ENCODE measurements at places on chromosomes 1 and 21. TPM values are rescaled to one million over a fixed set of nuclear protein-coding genes. Genes with fewer than 3 reads are reported as not detected.
A peak's percentile ranks its signal among the peaks of the same experiment; 100 is the strongest.

COL6A2 gene
- total RNA-seq = 25.0 TPM

DNA sequence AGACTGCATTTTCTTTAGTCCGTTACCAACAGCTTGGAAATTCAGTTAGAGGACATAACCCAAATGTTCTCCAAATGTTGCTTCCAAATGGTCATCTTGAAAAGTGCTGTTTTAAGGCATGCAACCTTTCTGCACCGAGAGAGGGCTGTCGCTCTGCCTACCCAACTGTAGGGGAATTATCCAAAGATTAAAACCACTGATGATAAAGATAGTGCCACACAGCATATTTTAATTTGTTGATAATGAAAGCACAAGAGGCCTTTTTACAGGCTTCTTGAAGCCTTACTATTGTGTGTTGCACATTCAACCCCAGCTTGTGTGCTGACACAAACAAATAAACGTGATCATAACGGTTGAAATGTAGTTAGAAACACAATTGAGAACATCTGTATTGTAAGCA lies 121.5 kb downstream of the LMO4 start:
- H3K36me3 ChIP-seq = no peaks in the 10 kb centered on the region
- H3K27ac ChIP-seq = no peak overlapping the region
- no peak overlapping the region for H3K4me3 ChIP-seq
- H3K4me1 ChIP-seq = peaks cover 7% of the 10 kb centered on the region
- no peaks in the 10 kb centered on the region for H3K27me3 ChIP-seq
- DNase-seq = no peak

- no peak overlapping the region for H3K27ac ChIP-seq
- H3K36me3 ChIP-seq = no peaks in the 10 kb centered on the region
- no peak overlapping the region for H3K4me3 ChIP-seq
- no peaks in the 10 kb centered on the region for H3K27me3 ChIP-seq
- DNase-seq = no peak
- no peaks in the 10 kb centered on the region for H3K4me1 ChIP-seq
Measured at GRCh38 chr1:195981448-195982139, 626.6 kb downstream of the KCNT2 start.

PNRC2 gene
- total RNA-seq = 133 TPM

TCHH gene
- not detected for total RNA-seq

DNA sequence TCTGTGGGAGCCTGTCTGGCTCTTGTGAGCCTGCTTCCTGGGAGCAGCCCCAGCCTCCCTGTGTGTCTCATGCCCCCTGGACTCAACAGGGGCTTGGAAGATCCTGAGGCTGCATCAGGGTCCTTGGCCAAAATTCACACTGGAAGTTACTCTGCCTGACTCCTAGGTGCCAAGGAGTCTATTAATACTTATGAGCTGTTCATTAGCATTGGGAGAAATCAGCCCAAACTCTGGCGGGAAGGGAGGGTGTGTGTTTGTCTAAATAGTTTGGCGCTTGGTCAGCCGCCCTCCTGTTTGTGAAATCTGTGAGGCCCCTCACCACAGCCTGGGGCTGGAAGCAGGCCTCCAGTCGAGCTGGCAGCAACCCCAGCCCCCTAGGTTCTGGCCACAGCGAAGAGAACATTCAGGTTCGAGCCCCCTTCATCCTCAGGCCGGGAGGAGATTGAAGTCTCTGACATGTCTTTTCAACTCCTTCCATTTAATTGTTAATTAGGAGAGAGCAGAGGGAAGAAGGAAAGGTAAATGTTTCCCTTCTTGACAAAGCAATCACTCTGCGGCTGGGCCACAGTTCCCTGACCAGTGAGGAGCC lies 82.1 kb upstream of the F3 start:
- no peaks in the 10 kb centered on the region for H3K36me3 ChIP-seq
- H3K27ac ChIP-seq = no peak overlapping the region
- no peaks in the 10 kb centered on the region for H3K27me3 ChIP-seq

OR10Z1 gene
- total RNA-seq = not detected

- H3K36me3 ChIP-seq = peaks cover 29% of the 10 kb centered on the region
- peak within 1 kb of the TSS; percentile 66 for H3K27ac ChIP-seq
- H3K27me3 ChIP-seq = no peaks in the 10 kb centered on the region
- H3K4me1 ChIP-seq = peaks cover 35% of the 10 kb centered on the region
- DNase-seq = peak; percentile 88
Measured at GRCh38 chr1:155255243-155256007, at the start of gene ENTREP3. Gene ENTREP3 (minus strand): TSS chr1:155255483. CDS start chr1:155254877, 606 bp downstream.

STPG1 gene
- total RNA-seq = 5.6 TPM

RPL11 gene
- total RNA-seq = 1,569 TPM

DNA sequence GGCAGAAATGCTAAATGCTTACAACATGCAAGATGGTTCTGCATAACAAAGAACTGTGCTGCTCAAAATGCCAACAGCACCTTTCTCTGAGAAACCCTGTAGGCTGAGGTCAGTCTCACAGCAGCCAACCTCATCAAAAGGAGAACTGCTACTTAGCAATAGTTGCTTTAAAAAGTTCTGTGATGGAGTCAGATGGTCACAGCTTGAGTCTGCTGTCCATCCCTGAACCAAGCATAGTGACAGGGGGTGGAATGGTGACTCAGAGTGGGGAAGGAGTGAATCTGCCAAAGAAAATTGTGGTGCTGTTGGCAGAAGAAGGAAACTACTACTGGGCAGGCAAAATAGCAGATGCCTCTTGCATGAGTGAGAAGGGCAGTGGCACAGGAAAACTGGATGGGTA lies 106.0 kb upstream of the FAM78B start:
- H3K27me3 ChIP-seq = no peaks in the 10 kb centered on the region
- H3K4me1 ChIP-seq = no peaks in the 10 kb centered on the region
- no peak overlapping the region for H3K4me3 ChIP-seq

DNA sequence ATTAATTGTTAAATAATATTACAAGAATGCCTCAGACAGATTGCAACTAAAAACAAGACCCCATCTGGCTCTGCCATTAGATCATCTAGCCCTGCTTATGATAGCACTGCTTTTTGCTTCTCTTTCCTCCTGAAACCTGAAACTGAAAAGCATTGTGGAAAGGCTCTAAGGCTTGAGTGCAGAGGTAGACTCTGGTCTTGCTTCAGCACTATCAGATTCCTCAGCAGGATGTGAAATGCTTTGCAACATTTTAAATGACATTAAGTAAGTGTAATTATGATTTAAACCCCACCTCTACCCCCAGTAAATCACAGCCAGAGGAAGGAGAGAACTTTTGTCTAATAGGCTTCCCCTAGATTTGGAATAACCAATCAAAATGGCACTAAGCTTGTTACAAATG lies 32.9 kb downstream of the PHC2 start:
- no peaks in the 10 kb centered on the region for H3K36me3 ChIP-seq
- peaks cover 6% of the 10 kb centered on the region for H3K4me1 ChIP-seq
- H3K27me3 ChIP-seq = peaks cover 4% of the 10 kb centered on the region
- no peak overlapping the region for H3K4me3 ChIP-seq
- DNase-seq = no peak

- H3K4me1 ChIP-seq = peaks cover 70% of the 10 kb centered on the region
- peak overlapping the region; percentile 74 for H3K27ac ChIP-seq
- H3K4me3 ChIP-seq = no peak overlapping the region
- DNase-seq = no peak
Measured at GRCh38 chr1:145988773-145989172, 7.6 kb downstream of the TXNIP start.

DNA sequence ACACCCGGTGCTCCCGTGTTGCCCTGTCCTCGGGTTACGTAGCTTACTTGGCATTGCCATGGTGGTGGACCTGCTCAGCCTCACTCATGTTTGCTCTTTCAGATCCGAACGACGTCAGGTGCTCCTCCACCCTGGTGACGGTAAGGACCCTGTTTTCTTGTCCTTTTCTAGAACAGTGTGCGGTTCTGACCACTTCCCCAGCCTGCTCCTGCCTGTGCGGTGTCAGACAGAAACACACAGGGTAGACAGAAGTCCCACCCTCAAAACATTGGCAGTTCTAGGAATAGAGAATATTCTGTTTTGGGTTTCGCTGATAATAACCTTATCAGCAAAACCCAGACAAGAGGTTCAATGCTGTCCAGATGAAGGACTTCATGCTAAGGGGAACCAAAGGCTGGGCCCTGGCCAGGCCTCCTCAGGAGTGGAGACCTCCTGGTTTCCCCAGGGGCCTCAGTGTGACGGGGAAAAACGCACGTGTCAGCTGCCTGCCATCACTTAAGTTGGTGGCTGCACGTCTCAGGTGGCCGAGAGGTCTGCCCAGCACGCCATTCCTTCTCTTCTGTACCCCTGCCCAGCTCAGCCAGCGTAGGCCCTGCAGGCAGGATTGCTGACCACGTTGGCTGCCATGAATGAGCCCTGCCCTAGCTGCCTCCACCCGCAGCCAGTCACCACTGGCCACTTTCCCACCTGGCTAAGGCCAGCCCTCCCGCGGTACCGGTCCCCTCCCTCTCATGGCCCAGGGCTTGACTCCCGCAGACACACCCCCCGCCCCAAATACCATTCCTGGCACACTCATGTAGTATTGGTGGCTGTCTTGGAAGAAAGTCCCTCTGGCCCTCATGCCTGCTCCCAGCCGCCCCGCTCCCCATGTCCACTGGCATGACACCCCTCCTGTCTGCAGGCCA lies 33.6 kb downstream of the SLC37A1 start:
- peaks cover 10% of the 10 kb centered on the region for H3K36me3 ChIP-seq
- DNase-seq = no peak
- H3K27ac ChIP-seq = no peak overlapping the region
- H3K4me1 ChIP-seq = peaks cover 2% of the 10 kb centered on the region

BCL2L15 gene
- 0.40 TPM for total RNA-seq

- H3K27me3 ChIP-seq = no peaks in the 10 kb centered on the region
- peak overlapping the region; percentile 95 for H3K27ac ChIP-seq
- peak overlapping the region; percentile 92 for H3K4me3 ChIP-seq
- no peak for DNase-seq
Measured at GRCh38 chr1:226731257-226731893, 7.7 kb downstream of the ITPKB start.

- H3K27me3 ChIP-seq = no peaks in the 10 kb centered on the region
- no peaks in the 10 kb centered on the region for H3K36me3 ChIP-seq
- H3K4me3 ChIP-seq = no peak overlapping the region
- no peak for DNase-seq
- H3K27ac ChIP-seq = no peak overlapping the region
Measured at GRCh38 chr21:21971384-21971783, 973.2 kb downstream of the NCAM2 start.

DNA sequence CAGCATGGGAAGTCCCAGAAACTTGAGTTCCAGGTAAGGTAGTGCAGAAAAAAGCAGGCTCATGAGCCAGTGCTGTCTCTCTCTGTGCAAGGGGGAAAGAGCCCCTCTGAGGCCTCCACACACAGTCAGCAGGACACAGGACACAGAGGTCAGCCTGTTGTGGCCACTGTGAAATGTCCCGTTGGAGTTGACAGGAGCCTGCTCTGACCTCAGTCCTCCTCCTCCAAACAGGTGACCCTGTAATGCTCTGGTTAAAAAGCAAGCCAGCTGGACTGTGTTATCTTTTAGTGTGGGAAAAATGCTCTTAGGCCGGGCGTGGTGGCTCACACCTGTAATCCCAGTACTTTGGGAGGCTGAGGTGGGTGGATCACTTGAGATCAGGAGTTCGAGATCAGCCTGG lies 24.2 kb upstream of the GPR157 start:
- H3K27me3 ChIP-seq = no peaks in the 10 kb centered on the region
- no peak for DNase-seq
- H3K4me3 ChIP-seq = no peak overlapping the region
- no peaks in the 10 kb centered on the region for H3K36me3 ChIP-seq
- H3K4me1 ChIP-seq = no peaks in the 10 kb centered on the region

DNA sequence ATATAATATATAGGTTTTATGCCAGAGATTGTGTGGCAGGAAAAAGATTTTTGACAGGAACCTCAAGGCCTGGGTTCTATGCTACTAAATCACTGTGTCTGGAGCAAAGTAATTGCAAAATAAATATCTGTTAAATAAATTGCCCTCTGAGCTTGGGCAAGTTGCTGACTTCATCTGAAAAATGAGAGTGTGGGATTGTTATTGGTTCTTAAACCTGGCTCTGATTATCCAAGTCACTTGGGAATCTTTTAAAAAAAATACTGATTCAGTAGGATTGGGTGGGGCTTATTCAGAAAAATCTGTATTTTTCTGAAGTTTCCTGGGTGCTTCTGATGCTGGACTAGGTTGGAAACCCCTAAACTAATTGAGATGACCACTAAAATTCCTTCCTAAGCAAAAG lies 174.1 kb upstream of the SGIP1 start:
- H3K4me1 ChIP-seq = peaks cover 86% of the 10 kb centered on the region
- no peak for DNase-seq
- peak overlapping the region; percentile 27 for H3K27ac ChIP-seq
- no peak overlapping the region for H3K4me3 ChIP-seq
- peaks cover 82% of the 10 kb centered on the region for H3K36me3 ChIP-seq

ERMAP gene
- 3.9 TPM for total RNA-seq

C8B gene
- not detected for total RNA-seq

- H3K4me3 ChIP-seq = no peak overlapping the region
- H3K27ac ChIP-seq = no peak overlapping the region
- H3K4me1 ChIP-seq = no peaks in the 10 kb centered on the region
- no peak for DNase-seq
- H3K27me3 ChIP-seq = no peaks in the 10 kb centered on the region
- H3K36me3 ChIP-seq = no peaks in the 10 kb centered on the region
Measured at GRCh38 chr1:3586986-3587759, 24.1 kb downstream of the MEGF6 start.

DNA sequence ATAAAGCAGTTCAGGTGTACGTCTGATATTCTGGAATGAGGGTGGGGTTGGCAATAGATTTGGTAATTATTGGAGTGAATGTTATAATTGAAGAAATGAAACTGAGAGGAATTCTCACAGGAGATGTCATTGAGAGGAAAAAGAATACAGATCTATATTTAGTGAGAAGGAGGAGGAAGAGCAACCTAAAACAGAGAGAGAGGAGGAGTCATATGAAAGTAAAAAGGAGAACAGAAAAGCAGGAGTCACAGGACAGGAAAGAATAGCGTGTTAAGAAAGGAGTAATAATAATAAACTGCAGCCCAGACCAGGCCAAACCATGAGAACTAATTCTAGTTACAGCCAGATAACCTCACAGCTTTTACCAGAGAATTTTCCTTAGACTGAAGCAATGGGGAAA lies 62.7 kb upstream of the MROH9 start:
- no peak overlapping the region for H3K4me3 ChIP-seq
- no peaks in the 10 kb centered on the region for H3K36me3 ChIP-seq
- DNase-seq = no peak
- peaks cover 7% of the 10 kb centered on the region for H3K27me3 ChIP-seq

SLC1A7 gene
- total RNA-seq = not detected

- peaks cover 7% of the 10 kb centered on the region for H3K4me1 ChIP-seq
- no peaks in the 10 kb centered on the region for H3K27me3 ChIP-seq
- no peak overlapping the region for H3K27ac ChIP-seq
- H3K36me3 ChIP-seq = no peaks in the 10 kb centered on the region
- DNase-seq = no peak
Measured at GRCh38 chr1:116335850-116336624, 37.0 kb upstream of the ATP1A1 start.

Data from activated CD8-positive, alpha-beta T cell treated with anti-CD3 and anti-CD28 coated beads for 36 hours (primary cell).